T-cell (primary cell): ENCODE measurements at places on chromosomes 3 and 15.

DNA sequence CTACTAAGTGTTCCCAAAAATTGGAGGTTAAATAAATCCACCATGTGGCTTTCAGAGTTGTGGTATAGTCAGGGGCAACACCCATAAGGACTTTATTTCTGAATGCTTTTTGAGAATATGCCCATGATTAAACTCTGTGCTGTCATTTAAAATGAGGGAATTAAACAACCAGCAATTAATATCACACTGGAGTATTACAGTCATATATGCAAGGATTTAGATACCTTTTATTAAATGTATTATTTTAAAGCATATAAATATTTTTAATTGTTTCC is 227.6 kb downstream of the ZPLD1 start:
- no peak for DNase-seq

- DNase-seq: no peak
Measured at GRCh38 chr3:120119846-120120510, 25.7 kb upstream of the GSK3B start.

DNA sequence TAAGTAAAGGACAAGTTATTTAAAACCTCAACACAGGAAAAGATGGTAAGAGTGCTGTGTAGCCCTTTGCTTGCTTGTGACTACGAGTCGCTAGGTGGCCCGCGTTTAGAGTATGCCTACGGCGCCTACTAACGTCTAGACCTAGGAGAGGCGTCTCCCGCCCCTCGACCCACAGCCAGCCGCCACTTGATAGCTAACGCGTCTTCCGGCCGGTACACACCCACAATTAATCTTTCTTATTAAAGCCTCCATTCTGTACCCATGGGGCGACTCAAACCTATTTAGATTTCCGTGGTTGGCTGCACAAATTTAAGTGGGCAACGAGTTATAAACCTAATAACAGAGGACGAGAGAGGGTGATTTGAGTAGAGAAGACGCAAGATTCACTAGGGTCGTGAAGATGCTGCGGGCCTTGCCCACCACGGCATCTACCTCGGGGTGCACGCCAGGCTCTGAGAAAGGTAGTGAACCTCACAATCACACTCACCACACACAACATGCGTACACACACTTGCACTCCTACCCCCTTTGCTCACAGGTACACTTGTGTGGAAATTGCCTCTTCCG is 12.0 kb downstream of the SOX2 start:
- no peak for DNase-seq

GRCh38 chr3:42988566-42988965 is 9.5 kb downstream of the GASK1A start:
- no peak for DNase-seq

DNA sequence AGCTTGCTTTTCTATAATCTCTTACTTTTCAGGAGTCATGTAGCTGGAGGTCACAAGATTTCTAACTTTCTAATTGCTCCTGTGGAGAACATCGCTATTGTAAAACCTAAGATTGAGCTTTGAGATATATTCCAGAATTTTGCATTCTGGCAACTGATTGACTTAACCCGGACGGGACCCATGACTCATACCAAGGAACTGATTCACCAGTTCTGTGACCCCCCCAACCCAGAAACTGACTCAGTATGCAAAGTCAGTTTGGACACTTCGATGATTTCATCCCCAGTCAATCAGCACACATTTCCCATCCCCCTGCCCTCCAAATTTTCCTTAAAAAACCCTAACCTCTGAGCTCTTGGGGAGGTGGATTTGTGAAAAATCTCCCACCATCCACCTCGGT is 396.5 kb upstream of the GBE1 start:
- no peak for DNase-seq

DNA sequence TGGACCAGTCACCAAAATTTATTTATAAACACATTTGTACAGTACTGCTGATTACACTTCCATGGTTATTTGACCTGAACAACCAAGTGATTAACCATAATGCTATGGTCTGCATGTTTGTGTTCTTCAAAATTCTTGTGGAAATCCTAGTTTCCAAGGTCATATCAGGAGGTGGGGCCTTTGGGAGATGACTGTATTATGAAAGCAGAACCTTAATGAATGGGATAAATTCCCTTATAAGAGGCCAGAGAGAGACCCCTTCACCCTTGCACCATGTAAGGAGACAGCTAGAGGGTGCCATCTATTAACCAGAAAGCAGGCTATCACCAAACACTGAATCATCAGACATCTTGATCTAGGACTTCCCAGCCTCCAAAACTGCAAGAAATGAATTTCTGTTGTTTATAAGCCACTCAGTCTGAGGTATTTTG is 1.9 kb downstream of the SCAPER start:
- DNase-seq: no peak

GRCh38 chr15:72939514-72940228 is 112.6 kb upstream of the NEO1 start:
- DNase-seq: no peak

- no peak for DNase-seq
Measured at GRCh38 chr3:179853176-179853575, 183.6 kb downstream of the PEX5L start.

- no peak for DNase-seq
Measured at GRCh38 chr15:44710236-44711095, 657 bp downstream of the PATL2 start.
